ENCODE measurements at places on chromosomes 1 and 21. TPM values are rescaled to one million over a fixed set of nuclear protein-coding genes. Genes with fewer than 3 reads are reported as not detected.

PRAMEF14 gene
- not detected for total RNA-seq

RNU1-2 gene
- total RNA-seq: 832 TPM

PLA2G2F gene
- not detected for total RNA-seq

CRYBG2 gene
- 0.51 TPM for total RNA-seq

LAPTM5 gene
- total RNA-seq: 0.21 TPM

LIX1L gene
- 21.0 TPM for total RNA-seq

TGFBR3 gene
- 1.6 TPM for total RNA-seq

RO60 gene
- total RNA-seq: 85.1 TPM

TNFSF4 gene
- total RNA-seq: 2.7 TPM

SELL gene
- 7.3 TPM for total RNA-seq

NKAIN1 gene
- 0.63 TPM for total RNA-seq

ADCY10 gene
- not detected for total RNA-seq

IL23R gene
- not detected for total RNA-seq

MRPL9 gene
- total RNA-seq: 249 TPM

CD52 gene
- total RNA-seq: not detected

GRCh38 chr1:207054491-207054890 is 1.4 kb downstream of the PFKFB2 start:
- DNase-seq: no peak

DNA sequence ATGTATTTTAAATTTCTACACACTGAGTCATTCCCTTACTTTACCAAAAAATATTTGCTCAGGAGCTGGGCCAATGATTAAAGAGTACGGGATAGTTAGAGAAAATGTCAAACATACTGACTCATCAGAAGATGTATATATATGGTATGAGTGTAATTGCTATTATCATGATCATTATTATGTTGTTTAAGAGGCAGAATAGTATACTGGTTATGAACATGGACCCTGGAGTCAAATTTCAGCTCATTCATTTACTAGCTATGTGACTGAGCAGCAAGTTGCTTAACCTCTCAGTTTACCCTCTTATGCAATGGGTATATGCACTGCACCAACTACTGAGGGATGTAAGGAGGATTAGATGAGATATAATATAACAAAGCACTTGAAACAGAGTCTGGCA is 41.2 kb upstream of the USH2A start:
- DNase-seq: peak; percentile 11

- no peak for DNase-seq
These were observed 67.5 kb downstream of the ATP6V1G3 start for GRCh38 chr1:198472997-198473396.

DNA sequence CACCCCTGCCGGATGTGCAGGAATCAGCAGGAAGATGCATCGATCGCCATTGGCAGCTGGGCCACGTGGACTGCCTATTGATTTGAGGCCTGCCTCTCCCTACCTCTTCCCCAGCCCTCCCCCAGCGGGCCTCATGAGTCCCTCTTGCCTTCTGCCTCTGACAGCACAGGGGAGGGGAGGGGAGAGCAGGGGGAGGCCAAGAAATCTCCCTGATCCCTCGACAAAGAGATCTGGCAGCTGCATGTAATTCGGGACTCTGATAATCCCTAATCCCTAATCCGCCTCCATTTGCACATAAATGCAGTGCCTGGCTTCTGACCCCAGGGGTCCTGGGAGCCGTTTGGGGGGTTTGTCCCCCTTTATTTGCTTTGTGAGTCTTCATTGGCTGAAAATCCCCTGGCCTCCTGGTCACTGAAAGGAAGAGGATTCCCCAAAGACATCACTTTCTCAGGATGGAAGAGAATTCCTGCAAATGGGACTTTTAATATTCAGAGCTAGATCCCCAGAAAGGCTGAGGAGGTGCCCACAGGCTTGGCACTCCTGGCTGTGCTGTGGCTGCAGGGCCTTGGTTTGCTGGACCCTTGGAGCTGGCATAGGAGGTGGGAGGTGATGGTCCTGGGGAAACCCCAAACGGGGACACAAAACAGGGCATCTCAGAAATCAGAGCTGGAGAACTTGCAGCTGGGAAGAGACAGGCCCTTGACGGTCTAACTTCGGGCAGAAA is 239.4 kb upstream of the POU3F1 start:
- no peak for DNase-seq

GRCh38 chr1:34904236-34905097 is 25.0 kb downstream of the DLGAP3 start:
- no peak for DNase-seq

- DNase-seq: no peak
These were observed 206.3 kb upstream of the NR5A2 start for GRCh38 chr1:199821029-199821779.

GRCh38 chr1:106717591-106717990 is 338.9 kb upstream of the PRMT6 start:
- no peak for DNase-seq

- no peak for DNase-seq
These were observed 9.7 kb downstream of the TLR5 start for GRCh38 chr1:223133306-223133823.

GRCh38 chr1:224733027-224733911 is 117.2 kb downstream of the CNIH3 start:
- DNase-seq: peak; percentile 49

DNA sequence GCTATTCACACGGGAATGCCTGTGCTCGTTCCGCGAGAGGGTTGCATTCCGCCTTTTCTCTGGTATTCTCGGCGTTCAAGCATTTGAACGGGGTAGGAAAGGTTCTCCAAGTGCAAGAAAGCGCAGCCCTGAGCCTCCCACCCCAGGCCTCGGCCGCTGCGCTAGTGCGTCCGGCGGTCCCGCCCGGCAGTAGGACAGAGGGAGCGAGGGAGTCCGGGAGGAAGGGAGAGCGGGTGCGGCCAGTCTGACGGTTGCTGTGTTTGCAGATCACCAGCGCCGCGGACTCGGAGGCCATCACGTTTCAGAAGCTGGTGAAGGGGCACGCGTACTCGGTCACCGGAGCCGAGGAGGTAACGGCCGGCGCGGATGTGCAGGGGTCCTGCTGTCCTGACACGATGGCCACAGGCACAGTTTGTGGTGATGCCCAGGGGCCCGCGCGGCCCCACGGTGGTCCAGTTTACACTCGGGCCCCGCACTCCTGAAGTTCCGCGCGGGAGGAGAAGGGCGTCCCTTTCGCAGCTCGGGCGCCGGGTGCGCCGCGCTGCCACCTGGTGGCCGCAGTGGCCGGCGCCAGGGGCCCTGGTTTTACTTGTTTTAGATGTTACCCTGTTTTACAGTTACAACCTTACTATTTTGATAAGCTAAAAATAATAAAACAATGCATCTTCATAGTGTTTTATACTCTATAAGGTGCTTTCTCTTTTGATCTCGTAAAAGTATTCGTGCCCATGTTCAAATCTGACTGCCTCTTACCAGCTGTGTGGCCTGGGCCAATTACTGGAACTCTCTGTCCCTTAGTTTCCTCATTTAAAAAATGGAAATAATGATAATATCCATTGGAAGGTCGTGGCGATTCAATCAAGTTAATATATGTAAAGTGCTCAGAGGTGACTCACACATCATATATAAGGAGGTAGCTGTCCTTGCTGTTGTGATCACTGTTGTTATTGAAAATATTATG is 36.7 kb downstream of the CAPN2 start:
- peak; percentile 60 for DNase-seq

- no peak for DNase-seq
These were observed 3.6 kb downstream of the ECM1 start for GRCh38 chr1:150511551-150511950.

GRCh38 chr1:237672748-237673147 is 218.0 kb downstream of the ZP4 start:
- DNase-seq: no peak

- DNase-seq: no peak
These were observed at the start of gene PRELP for GRCh38 chr1:203475012-203475981. Gene PRELP, plus strand, starts transcription at chr1:203475806. Its CDS starts 7,379 bp downstream, at chr1:203483185.

GRCh38 chr1:75723989-75724471 is 479 bp upstream of the ACADM start:
- DNase-seq: peak; percentile 94

GRCh38 chr1:204746838-204747442 is 61.4 kb upstream of the LRRN2 start:
- DNase-seq: peak; percentile 44

DNA sequence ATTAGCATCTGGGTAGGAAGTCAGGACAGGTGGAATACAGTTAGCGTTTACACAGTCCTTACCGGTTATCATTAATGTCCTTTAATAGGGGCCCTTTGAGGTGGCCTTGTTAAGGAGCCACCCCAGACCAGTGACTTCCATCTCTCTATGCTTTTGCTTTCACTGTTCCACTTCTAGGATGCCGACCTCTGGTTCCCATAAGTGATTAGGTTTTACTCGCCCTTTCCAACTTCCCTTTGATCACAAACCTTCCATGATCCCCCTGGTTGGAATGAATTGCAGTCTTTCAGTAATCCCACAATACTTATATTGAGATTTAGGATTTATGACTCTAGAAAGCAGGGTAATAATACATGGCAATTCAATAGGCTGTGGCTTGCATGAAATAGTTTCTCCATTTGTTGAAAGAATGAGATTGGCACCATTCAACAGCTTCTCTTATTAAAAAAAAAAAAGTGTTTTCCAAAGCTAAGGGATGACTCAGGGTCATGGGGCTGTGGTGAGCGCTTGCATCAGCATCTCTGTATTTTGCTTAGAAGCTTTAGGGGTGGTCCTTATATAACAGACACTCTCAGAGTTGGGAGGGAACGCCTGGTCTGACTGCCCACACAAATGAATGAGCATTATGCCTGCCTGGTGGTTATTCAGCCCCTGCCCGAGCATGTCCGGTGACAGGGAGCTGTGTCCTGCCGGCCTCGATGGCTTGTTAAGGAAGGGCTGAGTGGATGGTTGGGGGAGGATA is 110.5 kb downstream of the CNIH3 start:
- DNase-seq: peak; percentile 90

DNA sequence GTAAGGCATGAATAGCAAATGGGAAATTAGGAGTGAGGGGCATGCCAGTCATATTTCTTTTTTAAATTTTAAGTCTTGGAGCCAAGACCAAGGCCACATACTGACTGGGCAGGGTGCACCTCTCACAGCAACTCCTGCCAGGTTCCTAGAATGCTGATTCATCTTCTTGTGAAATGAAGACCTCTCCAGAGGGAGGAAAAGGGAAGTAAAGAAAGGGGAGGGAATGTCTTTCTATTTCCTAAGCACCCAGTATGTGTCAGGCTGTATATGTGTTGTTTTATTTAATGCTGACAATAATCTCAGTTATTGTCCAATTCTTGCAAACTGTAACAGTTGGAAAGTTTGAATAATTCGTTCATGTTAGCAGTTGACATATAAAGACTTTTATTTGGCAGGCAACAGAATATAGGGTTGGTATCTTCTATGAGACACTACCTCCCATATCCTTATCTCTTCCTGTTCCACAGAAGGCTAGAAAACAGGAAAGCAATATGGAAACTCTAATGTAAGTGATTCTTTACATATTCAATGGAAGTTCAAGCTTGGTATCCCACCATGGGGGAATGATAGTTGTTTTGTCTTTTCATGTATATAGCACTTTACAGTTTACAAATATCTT is 259.1 kb upstream of the USP24 start:
- DNase-seq: no peak

DNA sequence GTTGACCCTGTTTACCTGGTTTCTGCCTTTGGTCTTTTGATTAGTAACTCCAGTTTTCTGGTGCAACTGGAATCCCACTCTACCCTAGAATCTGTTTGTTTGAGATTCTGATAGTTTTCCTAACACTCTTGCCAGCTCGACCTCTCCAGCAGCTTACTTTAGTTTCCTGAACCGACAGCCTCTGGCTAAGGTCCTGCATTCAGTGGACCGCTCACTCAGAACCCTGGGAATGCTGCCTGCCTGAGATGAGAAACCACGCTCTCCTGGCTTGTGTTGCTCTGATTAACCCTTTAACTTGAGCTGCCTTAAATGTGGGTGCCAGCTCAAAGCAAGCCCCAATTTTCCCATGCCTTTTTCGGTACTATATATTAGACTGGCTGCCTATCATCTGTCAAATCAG is 45.3 kb upstream of the SIPA1L2 start:
- no peak for DNase-seq

DNA sequence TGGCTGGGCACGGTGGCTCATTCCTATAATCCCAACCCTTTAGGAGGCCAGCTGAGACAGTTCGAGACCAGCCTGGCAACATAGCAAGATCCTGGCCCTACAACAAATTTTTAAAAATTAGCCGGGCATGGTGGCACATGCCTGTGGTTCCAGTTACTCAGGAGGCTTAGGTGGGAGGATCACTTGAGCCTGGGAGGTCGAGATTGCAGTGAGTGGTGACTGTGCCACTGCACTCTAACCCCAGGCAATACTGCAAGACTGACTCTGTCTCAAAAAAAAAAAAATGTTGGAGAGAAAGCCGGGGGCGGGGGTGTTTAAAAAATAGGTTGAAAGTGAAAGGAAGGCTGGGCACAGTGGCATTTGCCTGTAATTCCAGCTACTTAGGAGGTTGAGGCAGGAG is 16.5 kb downstream of the CLDN19 start:
- DNase-seq: peak; percentile 44

GRCh38 chr1:18638835-18639364 is 8.3 kb downstream of the PAX7 start:
- DNase-seq: no peak

GRCh38 chr1:70333245-70333644 is 21.3 kb downstream of the ANKRD13C start:
- no peak for DNase-seq

- no peak for DNase-seq
These were observed 68.3 kb downstream of the MPZL1 start for GRCh38 chr1:167790117-167790516.

- no peak for DNase-seq
These were observed 27.1 kb upstream of the PLXNA2 start for GRCh38 chr1:208271236-208271635.

GRCh38 chr21:41511858-41512257 is 3.9 kb upstream of the TMPRSS2 start:
- DNase-seq: no peak

DNA sequence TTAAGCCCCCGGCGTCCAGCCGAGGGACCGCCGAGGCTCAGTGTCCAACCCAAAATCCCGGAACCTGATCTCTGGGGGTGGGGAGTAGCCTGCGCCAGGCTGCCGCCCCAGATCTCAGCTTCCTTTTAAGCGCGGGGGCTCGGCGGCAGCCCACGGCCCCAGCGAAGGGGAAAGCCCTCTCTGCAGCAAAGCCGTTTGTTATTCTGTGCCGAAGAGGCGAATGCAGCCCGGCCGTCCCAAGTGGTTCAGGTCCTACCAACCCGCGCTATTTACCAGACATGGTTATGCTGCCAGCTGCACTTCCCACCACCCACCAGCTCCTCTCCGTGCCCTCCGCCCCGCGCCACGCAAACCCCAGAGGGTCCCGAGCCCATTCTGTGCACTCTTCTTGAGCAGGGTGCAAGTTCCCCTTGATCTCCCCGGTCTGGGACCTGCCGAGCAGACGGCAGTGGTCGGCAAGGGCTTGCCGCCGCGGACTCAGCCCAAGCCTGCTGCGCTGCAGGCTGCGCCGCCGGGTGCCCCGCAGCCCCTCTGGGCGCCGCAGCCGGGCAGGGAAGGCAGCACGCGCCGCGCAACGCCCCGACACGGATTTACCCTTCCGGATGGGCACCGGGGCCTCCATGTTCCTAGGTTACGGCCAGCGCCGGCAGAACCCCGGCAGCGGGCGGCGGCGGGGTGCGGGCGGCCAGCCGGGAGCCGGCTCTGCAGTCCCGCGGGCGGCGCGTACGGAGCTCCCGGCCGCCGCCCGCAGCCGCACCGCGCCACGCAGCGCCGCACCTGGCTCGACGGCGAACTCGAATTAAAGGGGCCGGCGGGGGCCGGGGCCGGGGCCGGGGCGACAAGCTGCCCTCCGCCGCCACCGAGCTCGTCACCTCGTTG is 738 bp upstream of the KCNA2 start:
- peak; percentile 51 for DNase-seq

Measured in Daoy (cell line).